ENCODE measurements at places on chromosomes 11 and 22.

- no peak for DNase-seq
These were observed 139.8 kb downstream of the TTC17 start for GRCh38 chr11:43498561-43498960.

DNA sequence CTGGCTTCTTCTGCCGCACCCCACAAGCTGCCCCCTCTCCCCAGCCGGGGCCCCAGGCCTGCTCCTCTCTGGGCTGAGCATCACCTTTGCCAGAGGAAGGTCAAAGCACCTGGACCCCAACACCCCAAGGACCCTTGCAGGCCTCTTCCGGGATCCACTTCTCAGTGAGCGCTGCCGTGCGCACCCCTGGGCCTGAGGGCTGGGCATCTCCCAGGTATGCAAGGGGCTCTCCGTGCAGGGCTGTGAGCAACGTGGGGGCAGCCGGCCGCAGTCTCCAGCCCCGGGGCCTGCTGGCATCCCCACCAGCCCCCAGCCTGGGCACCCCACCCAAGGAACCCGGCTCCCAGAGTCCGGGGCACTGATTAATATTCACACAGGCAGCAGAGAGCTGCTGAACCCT is 64.0 kb downstream of the BRD1 start:
- no peak for DNase-seq

- DNase-seq = no peak
These were observed 30.4 kb downstream of the POU2F3 start for GRCh38 chr11:120270386-120270785.

- no peak for DNase-seq
These were observed 552.8 kb downstream of the BRD1 start for GRCh38 chr22:49274754-49275380.

- DNase-seq = no peak
These were observed 1.2 kb downstream of the PHLDA2 start for GRCh38 chr11:2927851-2928604.

- DNase-seq = no peak
These were observed 960.6 kb downstream of the BRD1 start for GRCh38 chr22:48866906-48867681.
